Cerebellum (tissue), 4 donors: ENCODE measurements at places on chromosomes 1 and 21.

DNA sequence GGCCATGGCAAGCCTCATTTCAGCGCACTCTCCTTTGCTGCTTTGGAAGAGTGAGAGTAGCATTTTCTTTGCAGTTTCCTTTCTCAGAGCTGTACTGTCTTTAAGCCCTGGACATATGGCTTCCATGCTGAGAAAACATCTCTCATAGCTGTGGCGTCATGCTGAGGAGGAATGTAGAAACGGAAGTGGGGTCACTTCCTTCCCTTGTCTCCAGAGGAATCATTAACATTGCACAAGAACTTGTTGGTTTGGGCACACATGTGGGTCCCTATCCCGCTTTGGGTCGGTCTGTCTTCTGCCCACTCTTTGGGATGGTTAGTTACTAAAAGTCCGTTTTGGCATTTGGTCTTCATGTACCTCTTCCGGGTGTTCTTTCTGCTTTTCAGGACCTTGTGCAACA lies 5.6 kb downstream of the MFN2 start:
- DNase-seq, result no peak

- DNase-seq, result no peak
These were observed 141.2 kb upstream of the CD34 start for GRCh38 chr1:208052135-208052534.

- peak; percentile 38 for DNase-seq
These were observed 546 bp downstream of the DONSON start for GRCh38 chr21:33587792-33588484.

DNA sequence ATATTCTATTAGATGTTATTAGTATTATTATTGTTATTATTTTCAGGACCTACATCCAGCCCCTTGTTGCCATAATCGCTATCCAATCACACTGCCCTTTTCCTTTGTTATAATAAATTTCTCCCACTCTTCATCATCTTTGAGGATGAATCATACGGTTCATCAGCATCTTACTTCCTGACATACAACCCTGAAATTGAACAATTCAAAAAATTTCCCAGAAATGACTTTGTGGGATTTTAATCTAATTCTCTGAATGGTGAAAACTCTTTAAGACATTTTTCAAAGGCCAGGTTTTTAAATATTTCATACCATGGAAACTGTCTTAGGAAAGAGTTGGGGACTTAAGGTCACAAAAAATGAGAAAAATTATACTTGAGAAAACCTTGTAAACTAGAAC lies 353.5 kb downstream of the ST6GALNAC3 start:
- DNase-seq, result no peak

- peak; percentile 63 for DNase-seq
These were observed 64.6 kb downstream of the IER5 start for GRCh38 chr1:181152892-181153633.

GRCh38 chr1:32773018-32773763 lies 44.0 kb downstream of the YARS1 start:
- DNase-seq, result peak; percentile 80

DNA sequence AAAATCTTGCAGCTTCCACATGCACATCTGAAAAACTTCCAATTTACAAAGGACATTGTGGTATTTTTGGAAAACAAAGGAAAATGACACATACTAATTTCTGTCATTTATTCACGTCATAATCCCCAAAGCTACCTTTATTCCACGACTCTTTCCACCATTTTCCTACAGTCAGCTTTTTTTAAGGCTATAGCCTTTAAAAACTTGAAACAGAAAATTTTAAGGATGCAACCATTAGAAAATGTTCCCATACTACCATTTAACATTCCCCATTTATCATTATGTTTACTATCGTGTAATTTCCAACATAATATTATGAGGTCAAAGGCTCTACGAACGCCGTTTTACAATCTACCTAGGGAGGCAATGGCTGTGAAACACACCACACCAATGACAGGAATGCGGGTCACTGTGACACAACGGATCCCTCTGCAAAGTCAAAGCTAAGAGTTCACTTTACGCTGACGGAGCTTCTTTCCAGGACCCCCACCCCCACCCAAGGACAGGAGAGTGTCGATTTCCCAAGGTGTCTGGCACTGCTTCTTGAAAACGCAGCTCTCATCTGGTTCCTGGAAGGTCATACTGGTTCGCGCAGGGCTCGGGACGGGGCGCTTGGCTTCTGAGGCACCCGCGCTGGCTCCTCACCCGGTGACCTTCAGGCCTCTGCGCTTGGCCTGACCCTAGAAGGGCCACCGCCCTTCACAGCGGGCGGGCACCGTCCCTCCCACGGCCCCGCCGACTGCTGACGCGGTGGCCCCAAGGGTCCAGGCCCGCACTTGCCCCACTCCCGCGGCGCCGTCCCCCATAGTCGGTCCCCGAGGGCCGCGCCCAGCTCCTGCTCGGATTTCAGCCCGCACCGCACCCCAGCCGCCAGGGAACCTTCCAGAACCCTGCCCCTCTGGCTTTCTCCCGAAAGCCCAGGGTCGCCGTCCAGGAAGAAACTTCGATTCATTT lies 50.5 kb upstream of the ATF3 start:
- DNase-seq, result peak; percentile 21

DNA sequence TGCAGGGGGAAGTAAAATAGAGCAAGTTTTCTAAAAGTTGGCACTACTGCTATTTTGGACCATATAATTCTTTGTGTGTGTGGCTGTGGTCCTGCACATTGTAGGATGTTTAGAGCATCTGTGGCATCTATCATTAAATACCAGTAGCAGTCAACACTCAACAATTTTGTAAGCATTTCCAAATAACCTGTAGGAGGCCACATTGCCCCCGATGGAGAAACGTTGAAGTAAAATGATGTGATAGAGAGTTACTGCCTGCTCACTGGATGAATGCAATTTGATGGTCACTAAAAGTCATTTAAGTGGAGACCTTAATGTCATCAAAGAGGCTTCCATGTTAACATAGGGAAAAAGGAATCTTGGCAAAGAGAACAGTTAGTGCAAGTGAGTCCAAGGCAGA lies 560.8 kb downstream of the NEGR1 start:
- DNase-seq, result no peak

- DNase-seq, result peak; percentile 44
These were observed 82.5 kb downstream of the EDEM3 start for GRCh38 chr1:184672013-184672726.

GRCh38 chr1:168476588-168477385 lies 67.0 kb downstream of the XCL2 start:
- DNase-seq, result no peak

DNA sequence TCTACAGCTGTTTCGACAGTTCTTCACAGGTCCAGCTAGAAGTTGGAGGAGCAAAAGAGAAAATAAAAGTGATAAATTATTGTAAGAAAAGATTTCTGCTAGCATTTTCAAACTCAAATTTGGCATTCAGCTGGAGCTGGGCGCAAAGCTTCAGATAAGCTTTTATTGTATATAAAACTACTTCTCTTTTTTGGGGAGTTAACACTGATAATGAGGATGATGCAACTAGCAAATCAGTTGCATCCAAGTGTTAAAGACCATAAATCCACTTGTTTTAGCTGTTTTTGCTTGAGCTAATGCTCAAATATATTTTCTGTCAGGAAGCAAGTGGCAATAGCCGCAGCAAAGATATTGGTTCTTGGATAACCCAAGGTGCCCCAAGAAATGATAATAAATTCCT lies 127.1 kb upstream of the PKN2 start:
- DNase-seq, result no peak

GRCh38 chr1:246597340-246597739 lies 31.1 kb downstream of the CNST start:
- no peak for DNase-seq

DNA sequence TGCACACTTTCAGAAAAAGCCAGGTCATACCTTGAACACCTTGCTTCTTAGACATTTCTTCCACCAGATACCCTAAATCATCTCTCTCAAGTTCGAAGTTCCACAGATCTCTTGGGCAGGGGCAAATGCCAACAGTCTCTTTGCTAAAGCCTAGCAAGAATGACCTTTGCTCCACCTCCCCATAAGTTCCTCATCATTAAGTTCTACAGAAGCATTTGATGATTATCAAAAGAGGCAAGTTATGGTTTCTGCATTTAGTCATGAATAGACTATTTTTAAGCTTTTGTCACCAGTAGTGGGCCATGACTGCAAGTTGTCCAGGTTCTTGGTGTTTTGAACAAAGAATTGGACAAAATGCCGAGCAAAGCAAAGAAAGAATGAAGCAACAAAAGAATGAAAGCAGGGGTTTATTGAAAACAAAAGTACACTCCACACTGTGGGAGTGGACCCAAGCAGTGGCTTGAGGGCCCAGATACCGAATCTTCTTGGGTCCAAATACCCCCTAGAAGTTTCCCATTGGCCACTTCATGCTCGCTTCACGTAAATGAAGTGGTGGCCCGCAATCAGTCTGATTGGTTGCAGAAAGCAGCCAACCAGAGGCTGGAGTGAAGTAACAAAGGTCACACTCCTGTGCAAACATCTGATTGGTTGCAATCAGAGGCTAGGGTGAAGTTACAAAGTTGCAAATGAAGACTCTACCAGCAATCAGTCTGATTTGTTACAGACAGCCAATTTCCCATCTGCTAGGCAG lies 9.8 kb upstream of the EGLN1 start:
- DNase-seq, result no peak

DNA sequence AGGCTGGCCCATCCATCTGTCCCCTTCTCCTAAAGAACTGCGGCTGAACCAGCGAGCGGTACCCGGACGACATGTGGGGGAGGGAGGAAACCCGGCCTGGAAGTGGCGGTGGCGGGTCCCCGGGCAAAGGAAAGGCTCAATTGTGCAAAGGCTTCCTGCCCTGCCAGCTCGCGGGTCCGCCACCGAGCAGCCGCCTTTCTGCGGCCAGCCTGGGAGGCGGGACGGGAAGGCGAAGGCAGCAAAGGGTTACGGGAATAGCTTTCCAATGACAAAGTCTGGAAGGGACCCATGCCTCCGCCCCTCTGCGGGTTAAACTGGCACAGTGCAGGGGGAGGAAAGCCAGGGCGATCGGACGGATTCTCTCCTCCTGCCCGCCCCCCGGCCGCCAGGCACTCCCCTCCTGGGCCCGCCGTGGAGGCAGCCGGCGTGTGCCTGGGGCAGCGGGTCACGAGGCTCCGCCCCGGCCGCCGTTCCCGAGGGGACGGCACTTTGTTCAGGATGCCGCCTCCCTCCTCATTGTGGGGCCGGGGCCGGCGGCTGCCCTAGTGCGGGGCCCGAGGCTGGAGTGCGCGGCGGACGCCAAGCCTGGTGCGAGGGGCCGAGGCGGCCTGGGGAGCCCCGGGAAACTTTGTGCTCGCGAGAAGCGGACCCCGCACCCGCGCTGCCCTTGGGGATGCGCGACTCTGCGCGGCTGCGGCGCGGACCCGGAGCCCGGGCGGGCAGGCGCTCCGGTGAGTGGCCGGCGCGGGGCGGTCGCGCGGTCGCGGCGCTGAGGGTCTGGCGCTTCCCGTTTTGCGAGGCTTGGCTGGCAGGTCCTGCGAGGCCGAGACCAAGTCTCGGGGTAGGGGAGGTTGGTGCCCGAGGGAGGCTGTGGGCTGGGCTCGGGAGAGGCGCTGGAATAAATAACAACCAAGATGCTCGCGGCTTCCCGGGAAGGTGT lies at the start of gene NAV1:
Gene NAV1, plus strand, starts transcription at position 516 of the 940 bp plus-strand sequence. CDS start 83,758 bp downstream, outside the sequence.
- peak; percentile 29 for DNase-seq

DNA sequence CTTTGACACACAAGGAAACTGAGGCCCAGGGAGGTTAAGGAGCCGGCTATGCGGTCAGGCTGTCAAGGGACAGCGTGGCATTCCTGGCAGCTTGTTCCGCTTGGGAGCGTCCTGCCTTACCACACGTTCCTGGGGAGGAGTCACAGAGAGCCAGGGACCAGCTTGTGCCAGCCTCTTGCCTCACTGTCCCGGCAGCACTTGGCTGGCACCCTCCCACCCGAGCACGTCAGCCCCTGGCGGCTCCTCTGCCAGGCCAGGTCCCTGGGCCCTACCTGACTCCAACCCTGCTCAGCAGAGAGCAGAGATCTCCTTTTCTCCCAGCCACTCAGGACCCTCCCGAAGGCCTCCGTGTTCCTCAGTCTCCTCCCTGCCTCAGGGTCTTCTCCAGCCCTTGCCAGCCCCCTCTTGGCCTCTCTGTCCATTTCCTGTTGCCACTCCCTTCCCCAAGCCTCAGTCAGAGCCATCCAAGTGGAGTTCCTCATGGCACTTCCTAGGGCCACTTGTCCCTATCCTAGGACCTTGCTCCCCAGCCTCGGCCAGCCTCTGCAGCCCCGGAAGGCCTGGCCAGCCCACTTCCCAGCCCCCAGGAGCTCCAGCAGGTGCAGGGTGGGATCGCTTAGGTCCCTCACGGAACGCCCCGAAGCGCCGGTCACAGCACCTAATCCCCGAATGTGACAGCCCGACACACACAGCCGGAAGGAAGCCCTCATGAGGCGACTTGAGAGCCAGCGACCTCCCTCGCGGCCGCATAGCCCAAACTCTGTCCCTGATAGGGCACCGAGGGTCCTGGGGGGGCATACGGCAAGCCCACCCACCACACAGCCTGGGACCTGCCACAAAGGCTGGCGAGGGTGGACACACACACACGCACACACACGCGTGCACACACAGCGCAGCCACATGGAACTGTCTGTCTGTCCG lies 130.3 kb downstream of the CASZ1 start:
- no peak for DNase-seq

DNA sequence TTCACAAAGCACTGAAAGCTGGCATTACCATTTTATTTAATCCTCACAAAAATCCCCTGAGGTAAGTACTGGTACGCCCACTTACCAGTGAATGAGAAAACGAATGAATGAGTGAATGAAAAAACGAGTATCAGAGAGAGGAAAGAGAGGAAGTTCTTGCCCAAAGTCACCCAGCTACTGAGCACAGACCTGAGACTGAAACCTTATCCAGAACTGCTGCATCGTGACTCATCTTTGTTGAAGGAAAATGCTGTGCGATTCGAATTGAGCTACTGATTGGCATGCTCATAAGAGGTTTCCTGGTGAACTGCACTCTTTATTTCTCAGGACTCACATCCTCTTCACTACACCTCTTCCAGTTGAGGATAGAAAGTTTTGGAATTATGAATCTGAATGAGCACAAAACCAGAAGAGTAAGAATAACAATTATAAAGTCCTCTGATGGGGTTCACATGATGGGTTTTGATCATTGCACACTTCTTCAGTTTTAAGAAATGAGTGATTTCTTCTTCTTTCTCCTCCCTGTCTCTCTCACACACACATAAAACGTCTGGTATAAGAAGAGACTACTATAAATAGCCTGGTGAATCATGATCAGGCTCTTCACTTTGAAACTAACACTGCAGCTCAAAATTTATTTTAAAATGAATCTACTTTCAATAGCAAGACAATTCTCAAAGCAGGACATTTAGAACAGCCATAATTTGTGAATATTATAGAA lies 32.1 kb downstream of the IL12RB2 start:
- no peak for DNase-seq

GRCh38 chr1:184630679-184631060 lies 124.0 kb downstream of the EDEM3 start:
- no peak for DNase-seq

- DNase-seq, result no peak
These were observed 14.1 kb upstream of the HMGCS2 start for GRCh38 chr1:119782631-119783325.
